Activated naive CD4-positive, alpha-beta T cell treated with anti-CD3 and anti-CD28 coated beads, Interleukin-2, amount 50 U/mL, for 16 hours (primary cell): ENCODE measurements at places on chromosomes 12 and 14.

- DNase-seq = no peak
Observed at GRCh38 chr12:34291001-34291400, 268.7 kb downstream of the ALG10 start.

DNA sequence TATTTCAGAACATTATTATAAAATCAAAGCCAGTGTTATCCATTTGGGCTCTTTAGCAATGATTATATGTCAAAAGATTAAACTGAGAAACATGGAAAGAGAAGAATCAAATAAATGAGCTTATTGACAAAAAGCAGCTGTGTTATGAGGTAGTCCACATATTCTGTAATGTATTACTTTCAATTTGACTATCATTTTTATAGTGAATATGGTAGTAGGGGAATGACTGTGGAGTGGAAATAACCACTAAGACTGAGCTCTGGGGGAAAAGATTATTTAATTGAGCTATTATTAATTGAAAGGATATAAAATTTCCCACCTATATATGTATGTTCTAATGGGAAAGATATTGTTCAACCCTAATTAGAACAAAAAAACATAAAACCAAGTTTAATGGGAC, 381.3 kb downstream of the TMTC2 start:
- no peak for DNase-seq

DNA sequence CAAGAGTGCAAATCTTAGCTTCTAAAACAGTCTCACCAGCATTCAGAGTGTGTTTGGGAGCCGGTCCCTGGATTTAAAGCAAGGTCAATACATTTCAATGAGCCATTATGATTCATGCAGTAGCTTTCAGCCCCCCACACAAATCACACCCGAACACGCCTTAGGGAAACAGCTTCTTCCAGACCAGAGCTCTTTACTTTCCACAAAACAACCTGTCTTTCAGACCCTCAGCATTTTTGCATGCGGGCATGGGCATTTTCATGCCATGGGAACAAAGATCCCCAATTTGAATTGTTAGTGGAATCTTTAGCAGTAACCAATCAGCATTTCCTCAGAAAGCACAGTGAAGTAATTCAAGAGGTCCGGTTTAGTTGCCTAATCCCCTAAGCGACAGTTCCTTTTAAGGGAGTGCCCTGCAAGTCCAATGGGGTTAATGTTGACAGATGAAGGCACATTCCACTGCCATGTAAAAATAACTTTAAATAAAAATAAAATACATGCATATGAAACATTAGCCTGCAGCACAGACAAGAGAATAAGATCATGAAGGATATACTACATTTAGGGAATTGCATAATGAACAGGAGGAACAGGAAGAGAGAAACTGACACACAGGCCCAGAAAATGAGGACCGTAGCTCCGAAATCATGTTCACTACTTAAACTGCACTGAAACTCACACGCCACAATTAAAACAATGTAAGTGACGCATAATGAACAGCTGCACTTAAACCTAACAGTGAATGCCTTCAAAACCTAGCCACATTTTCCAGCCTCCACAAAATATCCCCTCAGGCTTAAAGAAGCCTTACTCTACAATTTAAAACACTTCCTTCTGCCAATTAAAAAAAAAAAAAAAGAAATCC, 4.0 kb downstream of the VPS37B start:
- no peak for DNase-seq

DNA sequence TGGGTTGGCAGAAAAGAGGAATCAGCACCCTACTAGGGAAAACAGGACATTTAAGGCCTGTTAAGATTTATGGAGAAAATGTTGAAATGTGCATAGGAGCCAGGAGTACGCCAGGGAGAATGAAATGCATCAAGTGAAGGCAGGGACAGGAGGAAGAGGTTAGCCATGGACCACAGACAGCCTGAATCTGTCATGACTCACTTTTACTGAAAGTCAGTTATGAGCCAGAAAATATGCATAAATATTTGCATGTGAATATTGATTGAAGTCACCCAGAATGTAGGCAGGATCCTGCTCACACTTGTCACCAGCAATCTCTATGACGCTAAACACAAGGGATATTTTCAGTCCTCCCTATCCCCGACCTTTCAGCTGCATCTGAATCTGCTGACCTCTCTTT, 25.1 kb upstream of the CDK17 start:
- no peak for DNase-seq

- DNase-seq = no peak
Observed at GRCh38 chr12:105334582-105334981, 4.1 kb downstream of the C12orf75 start.
